Type B pancreatic cell (in vitro differentiated cells): ENCODE measurements at places on chromosomes 6 and 20.

DNA sequence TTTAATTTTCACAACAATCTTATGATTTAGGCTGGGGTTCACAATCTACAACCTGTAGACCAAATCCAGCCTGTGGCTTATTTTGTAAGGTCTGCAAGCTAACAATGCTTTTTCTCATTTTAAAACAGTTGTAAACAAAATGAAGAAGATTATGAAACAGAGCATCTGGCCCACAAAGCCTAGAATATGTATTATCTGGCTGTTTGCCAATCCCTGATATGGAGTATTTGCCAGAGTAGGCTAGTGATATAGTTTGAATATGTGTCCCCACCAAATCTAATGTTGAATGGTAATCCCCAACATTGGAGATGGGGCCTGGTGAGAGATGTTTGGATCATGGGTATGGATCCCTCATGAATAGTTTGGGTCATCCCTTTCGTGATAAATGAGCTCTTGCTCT is 201.8 kb downstream of the DHX35 start:
- DNase-seq: no peak

GRCh38 chr20:51574248-51575033 is 31.9 kb upstream of the NFATC2 start:
- DNase-seq: no peak

- DNase-seq: no peak
Measured at GRCh38 chr6:49326347-49326746, 136.7 kb downstream of the MMUT start.

GRCh38 chr6:16562498-16562897 is 198.8 kb downstream of the ATXN1 start:
- no peak for DNase-seq

DNA sequence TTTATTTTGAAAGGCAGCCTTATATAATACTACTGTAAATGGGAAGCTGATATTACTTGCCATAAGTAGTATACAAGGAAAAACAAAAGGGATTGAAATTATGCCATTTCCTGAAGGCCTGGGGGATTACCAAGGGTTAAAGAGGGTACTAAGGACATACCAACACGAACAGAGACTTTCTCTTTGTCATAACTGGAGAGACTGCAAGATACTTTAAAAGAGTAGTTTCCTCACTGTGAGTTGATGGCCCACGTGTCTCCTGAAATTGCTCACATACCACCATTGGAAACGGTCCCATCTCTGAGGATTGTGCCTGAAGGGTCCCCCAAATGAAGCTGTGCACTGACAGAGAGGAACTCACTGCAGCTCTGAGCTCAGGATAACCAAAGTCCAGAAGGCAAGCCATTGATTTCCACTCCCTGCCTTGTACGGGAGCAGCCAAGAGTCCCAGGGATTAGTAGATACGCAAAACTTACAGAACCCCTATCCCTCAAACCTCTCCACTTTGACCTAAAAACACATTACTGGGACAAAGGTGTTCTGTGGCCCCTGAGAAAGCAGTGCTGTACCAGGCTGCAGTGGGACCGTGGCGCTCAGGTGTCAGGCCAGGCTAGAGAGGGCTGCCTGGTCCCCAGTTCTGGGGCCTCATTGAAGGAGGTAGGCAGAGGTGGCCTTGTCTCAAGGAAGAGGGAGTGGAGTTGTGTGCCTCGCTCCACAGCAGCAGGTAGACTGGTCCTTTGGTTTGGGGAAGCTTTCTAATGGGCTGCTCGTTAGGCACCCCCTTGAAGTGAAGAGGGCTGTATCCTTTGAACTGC is 15.2 kb downstream of the PSMG4 start:
- DNase-seq: no peak

DNA sequence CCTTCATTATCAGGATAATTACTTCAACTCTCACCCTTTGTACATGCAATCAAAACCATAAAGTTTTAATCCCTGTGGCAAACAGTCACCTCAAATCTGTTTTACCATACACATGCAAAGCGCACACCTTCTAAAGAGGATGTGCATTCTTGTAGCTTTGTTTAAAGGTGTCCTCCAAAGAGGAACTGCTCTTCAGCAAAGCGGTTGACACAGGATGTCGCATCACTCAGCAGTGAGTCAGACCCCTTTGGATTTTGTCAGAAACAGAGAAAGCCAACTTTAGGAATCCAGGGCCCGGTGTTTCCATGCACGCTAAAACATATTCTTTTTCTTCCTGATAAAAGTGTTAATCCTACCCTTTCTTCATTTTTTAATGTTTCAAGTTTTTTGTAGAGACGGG is 268.3 kb upstream of the ARID1B start:
- DNase-seq: no peak

GRCh38 chr6:147023581-147023980 is 180.6 kb upstream of the STXBP5 start:
- DNase-seq: no peak

DNA sequence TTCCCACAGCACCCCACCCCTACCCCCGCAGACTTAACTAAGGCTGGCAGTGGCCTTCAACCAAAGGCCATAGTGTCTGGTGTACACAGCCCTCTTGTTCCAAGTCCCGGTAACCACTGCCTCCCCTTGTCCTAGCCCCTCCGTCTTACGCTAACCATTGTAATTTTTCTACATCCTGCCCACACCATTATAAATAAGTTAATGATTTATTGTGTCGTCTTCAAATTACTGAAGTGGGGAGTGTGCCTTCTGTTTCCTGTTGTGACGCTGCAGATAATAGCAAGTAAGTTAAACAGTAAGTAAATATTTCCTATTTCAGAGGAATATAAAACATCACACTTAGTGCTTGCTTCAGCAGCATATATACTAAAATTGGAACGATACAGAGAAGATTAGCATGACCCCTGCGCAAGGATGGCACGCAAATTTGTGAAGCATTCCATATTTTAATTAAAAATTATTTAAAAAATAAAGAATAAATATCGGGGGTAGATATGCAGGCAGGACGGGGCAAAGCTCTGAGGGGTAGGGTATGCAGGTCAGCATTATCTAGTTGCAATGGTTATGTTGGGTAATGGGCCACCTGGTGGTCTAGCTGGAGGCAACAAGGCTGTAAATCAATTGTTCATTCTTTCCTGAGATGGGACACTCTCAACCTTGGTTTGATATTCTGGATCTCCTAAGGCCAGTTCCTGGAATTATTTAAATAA is 15.1 kb downstream of the SRSF6 start:
- no peak for DNase-seq

DNA sequence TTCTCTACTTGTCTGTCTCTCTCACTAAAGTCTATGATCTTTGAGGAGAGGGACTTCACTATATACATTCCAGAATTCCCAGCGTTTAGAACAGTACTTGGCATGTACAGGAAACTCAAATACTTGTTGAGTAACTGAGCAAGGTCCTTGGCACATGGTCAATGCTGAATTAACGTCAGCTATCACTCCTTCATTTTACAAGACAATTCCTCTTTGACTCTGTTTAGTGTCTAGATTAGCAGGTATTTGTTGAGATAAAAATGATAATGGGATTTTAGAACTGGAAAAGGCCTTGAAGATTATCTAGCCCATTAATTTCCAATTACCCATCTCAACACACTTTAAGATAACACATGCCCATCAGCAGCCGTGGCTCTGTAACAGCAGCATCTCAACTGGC is 6.6 kb upstream of the GUCA1B start:
- no peak for DNase-seq

GRCh38 chr6:111843347-111844147 is 29.7 kb downstream of the FYN start:
- no peak for DNase-seq

DNA sequence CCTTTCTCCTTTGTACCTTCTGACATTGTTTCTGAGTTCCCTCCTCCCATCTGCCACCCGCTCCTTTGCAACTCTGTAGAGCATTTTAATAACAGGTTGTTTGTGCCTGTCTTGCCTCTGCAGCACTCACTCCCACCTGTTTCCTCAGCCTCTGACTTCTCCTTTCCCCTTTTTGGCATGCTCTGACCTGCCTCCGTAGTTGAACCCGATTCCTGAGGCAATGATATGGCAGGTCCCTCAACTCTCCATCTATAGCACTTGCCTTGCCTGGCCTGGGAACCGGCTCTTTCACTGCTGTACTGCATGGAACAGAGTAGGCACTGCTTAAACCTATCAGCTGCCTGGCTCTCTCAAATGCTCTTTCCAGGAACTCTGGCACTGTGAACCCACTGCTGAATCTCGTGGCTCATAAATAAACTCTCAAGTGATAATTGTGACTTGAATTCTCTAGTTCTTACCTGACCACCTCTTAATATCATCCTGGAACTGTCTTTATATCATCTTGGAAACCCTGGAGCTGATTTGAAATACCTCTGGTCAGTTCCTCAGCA is 50.3 kb downstream of the UTRN start:
- no peak for DNase-seq

GRCh38 chr6:47290124-47290834 is 19.4 kb downstream of the TNFRSF21 start:
- DNase-seq: no peak

GRCh38 chr6:125810445-125810844 is 19.7 kb downstream of the NCOA7 start:
- DNase-seq: no peak

DNA sequence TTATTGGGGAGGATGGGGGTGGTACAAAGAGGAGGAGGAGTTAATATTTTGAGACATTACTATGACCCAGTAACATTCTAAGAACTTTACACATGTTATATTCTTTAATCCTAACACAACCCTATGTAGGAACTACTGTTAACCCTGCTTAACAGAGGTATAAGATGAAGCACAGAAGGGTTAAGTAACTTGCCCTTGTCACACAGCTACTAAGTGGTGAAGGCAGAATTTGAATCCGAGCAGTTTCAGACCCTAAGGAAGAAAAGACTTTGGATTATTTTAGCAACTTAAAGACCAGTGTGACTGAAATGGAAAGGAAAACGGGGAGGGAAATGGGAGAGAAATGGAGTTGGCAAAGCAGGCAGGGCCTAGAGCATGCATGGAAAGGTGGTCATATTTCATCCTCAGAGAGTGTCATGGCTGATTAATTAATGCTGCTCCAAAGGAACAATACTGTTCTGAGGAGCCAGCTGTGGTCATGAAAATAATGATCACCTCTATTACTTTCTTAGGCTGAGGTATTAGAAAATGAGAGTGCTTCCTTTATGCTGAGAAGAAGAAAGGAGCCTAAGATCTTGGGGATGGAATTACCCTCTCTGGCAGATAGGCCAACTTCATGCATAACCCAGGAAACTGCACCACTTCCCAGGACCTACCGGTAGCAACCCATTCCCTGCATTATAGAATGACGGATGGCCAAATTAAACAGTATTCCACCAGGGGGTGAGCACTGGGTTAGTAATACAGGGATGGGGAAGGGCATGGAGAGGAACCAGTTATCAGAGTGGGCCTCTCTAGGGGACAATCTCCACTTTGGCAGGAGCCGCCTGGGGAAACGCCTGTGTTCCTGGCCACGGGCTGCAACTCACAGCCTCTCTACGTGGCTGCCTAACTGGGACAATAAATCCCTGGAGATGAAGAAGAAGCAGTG is 50.1 kb upstream of the TNFAIP3 start:
- no peak for DNase-seq

DNA sequence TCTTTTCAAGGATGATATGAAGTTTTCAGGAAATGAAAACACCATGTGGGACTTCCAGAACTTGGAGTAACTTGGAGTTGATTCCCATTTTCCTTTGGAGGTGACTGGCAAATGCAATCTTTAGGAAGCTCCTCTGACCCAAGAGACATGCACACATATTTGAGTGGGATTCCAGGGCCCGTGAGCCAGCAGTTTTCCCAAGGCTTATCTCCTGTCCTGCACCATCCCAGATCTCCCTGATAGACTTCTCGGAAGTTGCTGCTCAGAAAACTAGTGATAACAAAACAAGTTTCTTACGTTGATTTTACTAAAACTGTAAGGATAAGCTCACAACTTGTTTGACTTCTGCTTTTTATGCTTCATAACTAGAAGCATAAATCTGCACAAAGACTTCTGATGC is 25.6 kb downstream of the SLC35F1 start:
- no peak for DNase-seq
